RPMI7951 (cell line): ENCODE measurements at places on chromosomes 11 and 22. TPM values are rescaled to one million over a fixed set of nuclear protein-coding genes. Genes with fewer than 3 reads are reported as not detected.

The PLA2G3 gene
- 0.12 TPM in 1 of 2 replicates, not detected in the other for total RNA-seq

The TMEM45B gene
- not detected in 2 replicates for total RNA-seq

The IGLL1 gene
- not detected in 2 replicates for total RNA-seq

The C11orf97 gene
- total RNA-seq, result not detected in 2 replicates

The CNTN5 gene
- total RNA-seq, result not detected in 2 replicates

The HBG1 gene
- not detected in 2 replicates for total RNA-seq

The ZBTB16 gene
- total RNA-seq, result not detected in 2 replicates

The C11orf65 gene
- total RNA-seq, result 0.10 and 0.24 TPM in 2 replicates

The SCGB1A1 gene
- total RNA-seq, result not detected in 2 replicates

The WEE1 gene
- 52.3 and 74.6 TPM in 2 replicates for total RNA-seq

The USH1C gene
- total RNA-seq, result not detected in 2 replicates
